ENCODE measurements at places on chromosomes 12 and 14. TPM values are rescaled to one million over a fixed set of nuclear protein-coding genes. Genes with fewer than 3 reads are reported as not detected.

DNA sequence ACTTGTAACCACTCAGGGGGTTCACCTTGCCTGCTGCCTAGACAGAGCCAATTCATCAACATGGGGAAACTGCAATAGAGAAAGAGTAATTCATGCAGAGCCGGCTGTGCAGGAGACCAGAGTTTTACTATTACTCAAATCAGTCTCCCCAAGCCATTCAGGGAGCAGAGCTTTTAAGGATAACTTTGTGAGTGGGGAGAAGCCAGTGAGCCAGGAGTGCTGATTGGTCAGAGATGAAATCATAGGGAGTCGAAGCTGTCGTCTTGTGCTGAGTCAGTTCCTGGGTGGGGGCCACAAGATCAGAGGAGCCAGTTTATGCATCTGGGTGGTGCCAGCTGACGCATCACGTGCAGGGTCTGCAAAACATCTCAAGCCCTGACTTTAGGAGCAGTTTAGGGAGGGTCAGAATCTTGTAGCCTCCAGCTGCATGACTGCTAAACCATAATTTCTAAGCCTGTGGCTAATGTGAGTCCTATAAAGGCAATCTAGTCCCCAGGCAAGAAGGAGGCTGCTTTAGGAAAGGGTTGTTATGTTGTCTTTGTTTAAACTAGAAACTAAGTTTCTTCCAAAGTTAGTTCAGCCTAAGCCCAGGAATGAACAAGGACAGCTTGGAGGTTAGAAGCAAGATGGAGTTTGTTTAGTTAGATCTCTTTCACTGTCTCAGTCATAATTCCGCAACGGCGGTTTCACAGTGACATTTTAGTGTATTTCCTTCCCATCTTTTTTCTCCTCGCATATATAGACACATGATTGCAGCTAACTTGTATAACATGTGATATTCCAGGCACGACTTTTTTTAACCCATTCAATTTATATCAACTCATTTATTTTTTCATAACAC, 68.9 kb upstream of the NCOR2 start:
- no peak for DNase-seq

GRCh38 chr14:60722357-60723115, 1.6 kb downstream of the SIX4 start:
- DNase-seq, result peak; percentile 58

DNA sequence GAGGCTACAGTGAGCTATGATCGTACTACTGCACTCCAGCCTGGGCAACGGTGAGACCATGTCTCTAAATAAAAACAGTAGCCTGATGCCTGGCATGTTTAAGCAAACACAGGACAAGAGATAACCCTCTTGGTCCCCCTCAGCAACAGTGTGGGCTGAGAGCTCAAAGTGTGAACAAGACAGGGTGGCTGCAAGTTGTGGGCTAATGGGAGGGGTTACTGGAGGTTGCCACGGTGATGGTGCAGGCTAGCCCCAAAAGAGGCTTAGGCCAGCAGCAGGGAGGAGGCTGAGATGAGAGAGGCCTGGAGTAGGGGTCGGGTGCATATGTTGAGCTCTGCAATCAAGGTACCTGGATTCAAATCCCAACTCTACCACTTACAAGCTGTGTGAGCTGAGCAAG, 3.4 kb upstream of the LGMN start:
- no peak for DNase-seq

The GPRC5D gene
- polyA plus RNA-seq, result not detected

- no peak for DNase-seq
Observed at GRCh38 chr12:94588346-94588745, 62.0 kb downstream of the TMCC3 start.

The OTUB2 gene
- 1.4 TPM for polyA plus RNA-seq

DNA sequence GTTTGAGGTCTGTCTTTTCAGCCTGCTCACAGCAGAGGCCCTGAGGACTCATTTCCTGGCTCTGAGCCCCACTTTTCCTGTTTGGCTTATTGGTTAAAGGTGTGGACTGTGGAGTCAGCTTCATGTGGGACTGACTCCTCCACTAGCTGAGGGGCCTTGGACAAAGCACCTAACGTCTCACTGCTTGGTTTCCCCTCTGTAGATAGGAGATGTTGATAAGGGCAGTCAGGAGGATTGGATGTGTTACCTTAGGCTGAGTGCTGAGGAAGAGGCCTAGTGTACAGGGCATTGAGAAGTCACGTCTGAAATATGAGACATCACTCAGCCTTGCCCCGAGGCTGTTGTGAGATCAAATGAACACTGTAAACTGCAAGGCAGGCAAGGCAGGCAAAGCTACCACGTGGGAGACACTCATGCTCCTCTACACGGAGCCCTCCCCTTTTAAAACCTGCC, 27.1 kb upstream of the TCL1A start:
- DNase-seq, result no peak

DNA sequence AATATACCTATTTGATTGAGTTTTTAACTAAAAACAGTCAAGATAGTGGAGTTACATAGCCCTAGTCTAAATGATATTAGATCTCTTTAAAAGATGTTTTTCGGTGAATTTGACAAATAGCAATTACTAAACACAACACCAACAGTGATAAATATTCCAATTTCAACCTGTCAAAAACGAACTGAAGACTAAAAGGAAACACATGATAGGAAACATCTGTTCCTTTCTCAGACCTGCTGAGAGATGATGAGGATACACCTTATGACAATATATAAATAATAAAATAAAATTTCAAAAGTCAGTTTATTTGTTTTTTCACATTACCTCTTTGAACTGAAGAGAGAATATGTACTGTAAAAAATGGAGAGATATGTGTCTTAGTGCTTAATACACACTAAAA, 232.7 kb downstream of the RASSF9 start:
- DNase-seq, result no peak

The ADAM21 gene
- 1.6 TPM for polyA plus RNA-seq

The TAS2R14 gene
- polyA plus RNA-seq, result 1.4 TPM

DNA sequence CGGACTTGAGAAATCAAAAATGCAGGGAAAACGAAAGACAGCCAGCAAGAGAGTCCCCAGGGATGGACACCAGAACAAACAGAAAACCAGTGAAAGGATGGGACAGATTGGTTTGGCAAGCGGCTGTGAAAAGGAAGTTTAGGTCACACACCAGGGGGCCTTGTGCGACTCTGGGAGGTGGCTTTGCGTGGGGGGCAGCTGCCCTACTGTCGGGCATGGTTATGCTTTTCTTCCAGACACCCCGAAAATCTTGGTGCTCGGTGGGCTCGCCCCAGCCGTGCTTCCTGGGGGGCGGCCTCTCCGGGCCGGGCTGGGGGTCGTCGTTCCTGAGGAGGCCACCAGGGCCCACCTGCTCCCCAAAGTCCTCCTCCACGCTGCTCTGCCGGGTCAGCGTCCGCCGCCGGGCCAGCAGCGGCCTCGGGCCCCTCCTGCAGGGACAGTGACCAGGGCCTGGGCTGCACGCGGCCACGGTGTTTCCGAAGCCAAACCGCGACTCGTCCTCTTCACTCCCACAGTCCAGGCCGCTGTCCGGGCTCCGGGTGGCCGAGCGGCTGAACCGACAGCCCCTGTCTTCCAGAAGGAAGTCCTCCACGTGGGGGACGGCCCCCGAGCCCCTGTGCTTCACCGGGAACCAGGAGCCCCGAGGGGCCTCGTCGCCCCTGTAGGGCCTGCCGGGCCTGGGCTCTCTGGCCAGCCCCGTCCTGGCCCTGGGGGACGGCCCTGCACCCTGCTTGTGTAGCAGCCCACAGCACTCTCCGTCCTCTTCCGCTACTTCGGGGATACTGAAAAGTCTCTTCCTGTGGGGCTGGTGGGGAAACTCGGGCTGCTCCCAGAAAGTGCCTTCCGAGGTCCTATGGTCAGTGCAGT, 86.5 kb downstream of the PIWIL1 start:
- no peak for DNase-seq

GRCh38 chr12:28171356-28172060, 18.7 kb upstream of the CCDC91 start:
- DNase-seq, result no peak

- no peak for DNase-seq
Observed at GRCh38 chr12:51687177-51687576, 96.1 kb downstream of the SCN8A start.

- DNase-seq, result peak; percentile 67
Observed at GRCh38 chr12:14167005-14167628, 185.7 kb upstream of the GRIN2B start.

GRCh38 chr12:39989501-39989900, 116.4 kb downstream of the SLC2A13 start:
- DNase-seq, result no peak

- no peak for DNase-seq
Observed at GRCh38 chr12:28994179-28994715, 154.8 kb upstream of the FAR2 start.

GRCh38 chr14:40955131-40955505, 651.6 kb upstream of the LRFN5 start:
- peak; percentile 1 for DNase-seq
